IMR-90 (cell line): ENCODE measurements at places on chromosomes 16 and 17. TPM values are rescaled to one million over a fixed set of nuclear protein-coding genes. Genes with fewer than 3 reads are reported as not detected.

Gene NGFR
- polyA plus RNA-seq = 0.11 and 0.15 TPM in 2 replicates

Gene HS3ST2
- not detected in 2 replicates for polyA plus RNA-seq

Gene SPNS3
- not detected in 2 replicates for polyA plus RNA-seq

Gene KRTAP17-1
- polyA plus RNA-seq = not detected in 2 replicates

Gene OSGIN1
- polyA plus RNA-seq = 6.4 and 7.4 TPM in 2 replicates

Gene IGSF6
- not detected in 2 replicates for polyA plus RNA-seq

Gene KRT34
- polyA plus RNA-seq = 3.4 and 4.2 TPM in 2 replicates

Gene TMEM235
- not detected in 2 replicates for polyA plus RNA-seq

GRCh38 chr16:2881783-2882649 lies 999 bp upstream of the FLYWCH2 start:
- no peak for DNase-seq

DNA sequence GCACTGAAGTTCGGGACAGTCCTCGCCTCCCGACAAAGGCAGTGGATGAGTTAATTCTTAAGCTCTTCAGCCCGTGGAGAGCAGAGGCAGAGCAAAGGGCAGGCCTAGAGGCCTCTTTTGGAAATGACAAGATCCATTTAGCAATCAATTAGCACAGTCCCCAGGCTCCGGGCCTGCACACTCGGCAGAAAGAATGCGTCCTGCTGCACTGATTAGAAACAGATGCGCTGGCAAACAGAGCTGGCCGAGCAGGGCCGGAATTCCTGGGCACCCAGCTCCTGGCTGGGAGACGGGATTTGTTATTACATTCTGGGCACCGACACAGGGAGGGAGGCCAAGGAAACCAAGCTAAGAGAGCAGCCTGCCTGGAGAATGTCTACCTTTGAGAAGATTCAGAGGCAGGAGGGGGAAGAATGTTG lies 162.9 kb downstream of the COPRS start:
- DNase-seq = peak; percentile 88

GRCh38 chr17:80270104-80270503 lies 9.5 kb downstream of the RNF213 start:
- no peak for DNase-seq

- DNase-seq = no peak
Measured at GRCh38 chr17:37092701-37093100, 143.9 kb downstream of the AATF start.

DNA sequence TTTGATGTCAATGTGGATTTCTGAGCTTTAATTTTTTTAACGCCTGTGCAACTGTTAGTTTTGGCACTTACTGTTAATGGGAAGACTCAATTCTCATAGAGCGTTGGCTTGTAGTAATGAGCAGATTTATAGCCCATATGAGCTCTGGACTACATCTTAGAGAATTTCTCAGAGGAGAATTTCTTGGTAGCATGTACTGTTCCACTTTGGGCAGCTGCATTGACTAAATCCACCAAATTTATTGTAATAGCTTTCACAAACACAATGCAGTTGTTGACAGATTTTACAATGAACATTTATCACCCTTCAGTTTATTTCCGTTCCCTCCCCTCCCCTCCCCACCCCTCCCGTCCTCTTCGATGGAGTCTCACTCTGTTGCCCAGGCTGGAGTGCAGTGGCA lies 193.9 kb downstream of the PRKCA start:
- DNase-seq = no peak

DNA sequence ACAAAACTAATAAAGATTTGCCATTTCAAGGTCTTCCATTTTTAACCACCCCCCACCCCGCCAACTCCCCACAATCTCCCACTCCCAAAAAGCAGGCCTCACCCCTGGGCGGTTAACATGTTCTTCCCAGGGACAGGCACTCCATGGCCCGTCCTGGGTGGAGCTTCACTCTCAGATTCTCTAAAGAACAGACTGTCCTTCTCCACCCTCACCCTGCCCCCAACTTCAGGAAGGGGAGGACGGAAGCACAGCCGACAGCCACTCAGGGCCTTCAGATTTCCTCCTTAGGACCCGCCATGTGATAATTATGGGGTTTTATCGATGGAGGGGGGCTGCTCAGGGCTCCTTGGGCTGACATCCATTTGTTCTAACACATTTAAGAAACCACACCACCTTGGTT lies 61.9 kb downstream of the ZFHX3 start:
- no peak for DNase-seq

DNA sequence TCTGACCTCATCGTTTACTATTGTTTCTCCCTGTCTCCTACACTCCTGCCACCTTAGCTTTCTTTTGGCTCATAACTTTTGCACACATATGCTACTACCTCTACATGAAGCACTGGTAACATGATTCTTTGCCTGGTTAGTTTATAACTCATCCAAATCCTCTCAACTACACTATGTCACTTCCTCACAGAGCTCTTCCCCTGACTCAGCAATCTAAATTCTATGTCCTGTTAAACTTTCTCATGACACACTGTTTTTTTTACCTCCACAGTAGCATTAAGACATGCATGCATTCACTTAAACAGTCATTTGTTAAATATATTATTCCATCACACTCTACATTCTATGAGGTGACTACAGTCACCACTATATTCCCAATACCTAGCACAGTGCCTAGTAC lies 19.7 kb downstream of the APPBP2 start:
- peak; percentile 95 for DNase-seq

DNA sequence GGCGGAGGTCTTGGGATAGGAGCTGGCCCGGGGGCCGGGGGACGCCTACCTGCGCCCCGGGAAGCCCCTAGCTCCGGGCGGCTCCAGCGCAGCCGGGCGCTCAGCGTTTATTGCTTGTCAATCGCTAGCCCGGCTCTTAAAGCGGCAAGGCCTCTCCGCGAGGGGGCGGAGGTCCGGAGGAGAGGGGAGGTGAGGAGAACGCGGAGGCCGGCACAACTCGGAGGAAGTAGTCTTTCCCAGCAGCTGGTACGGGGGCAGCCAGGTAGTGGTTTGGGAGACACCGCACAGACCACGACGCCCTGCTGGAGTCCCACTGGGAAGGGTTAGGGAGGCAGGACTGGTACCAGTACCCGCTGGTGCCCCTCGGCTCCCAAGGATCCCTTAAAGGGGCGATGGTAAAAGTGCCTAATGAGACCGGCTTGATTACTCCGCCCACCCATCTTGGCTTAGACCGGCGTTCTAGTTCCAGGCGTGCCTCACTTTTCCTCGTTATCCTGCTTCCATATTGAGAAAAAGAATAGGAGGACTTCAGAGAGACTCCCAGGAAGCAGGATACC lies at the start of gene MPP2:
MPP2 (minus strand) TSS at position 112 of the 557 bp plus-strand sequence. CDS start 3,076 bp downstream, outside the sequence.
- DNase-seq = peak; percentile 58

DNA sequence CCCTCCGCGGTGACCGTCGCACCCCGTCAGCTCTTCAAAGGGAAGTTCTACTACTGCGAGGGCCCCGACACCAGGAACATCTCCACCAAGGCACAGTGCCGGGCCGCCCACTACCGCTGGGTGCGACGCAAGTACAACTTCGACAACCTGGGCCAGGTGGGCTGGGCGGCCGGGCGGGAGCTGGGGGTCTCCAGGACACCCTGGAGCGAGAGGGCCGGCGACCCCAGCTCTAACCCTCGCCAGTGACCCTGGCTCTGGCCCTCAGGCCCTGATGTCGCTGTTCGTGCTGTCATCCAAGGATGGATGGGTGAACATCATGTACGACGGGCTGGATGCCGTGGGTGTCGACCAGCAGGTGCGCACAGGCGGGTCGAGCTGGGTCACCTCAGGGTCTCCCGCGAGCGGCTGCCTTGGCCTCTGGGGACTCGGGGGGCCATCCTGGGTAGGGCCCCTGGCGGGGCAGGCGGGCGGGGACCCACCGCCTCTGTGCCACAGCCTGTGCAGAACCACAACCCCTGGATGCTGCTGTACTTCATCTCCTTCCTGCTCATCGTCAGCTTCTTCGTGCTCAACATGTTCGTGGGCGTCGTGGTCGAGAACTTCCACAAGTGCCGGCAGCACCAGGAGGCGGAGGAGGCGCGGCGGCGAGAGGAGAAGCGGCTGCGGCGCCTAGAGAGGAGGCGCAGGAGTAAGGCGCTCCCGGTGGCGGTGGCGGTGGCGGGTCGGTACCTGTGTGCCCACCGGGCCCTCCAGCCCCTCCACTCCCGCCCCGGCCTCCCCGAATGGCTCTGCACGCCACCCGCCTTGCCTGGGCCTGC lies 13.4 kb downstream of the TPSG1 start:
- no peak for DNase-seq

DNA sequence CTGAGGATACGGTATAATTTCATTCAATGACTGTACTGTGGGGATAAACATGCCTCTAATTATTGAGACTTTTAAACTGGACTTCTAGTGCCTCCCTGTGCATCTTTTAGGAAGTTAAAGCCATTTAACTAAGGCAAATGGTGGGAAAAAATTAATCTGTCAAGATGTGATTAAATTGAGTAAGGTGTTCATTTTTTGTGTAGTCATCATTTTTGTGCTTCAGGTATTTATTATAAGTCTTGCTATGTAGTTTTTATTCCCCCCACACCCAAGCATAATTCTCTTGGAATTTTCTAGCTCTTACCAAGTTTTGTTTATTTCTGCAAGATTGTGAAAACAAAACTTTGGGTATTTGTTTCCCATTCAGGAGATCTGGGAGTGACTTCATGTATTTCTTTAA lies 10.2 kb downstream of the TAF15 start:
- DNase-seq = no peak

- peak; percentile 25 for DNase-seq
Measured at GRCh38 chr17:50872710-50873424, 6.7 kb upstream of the TOB1 start.

GRCh38 chr17:19345486-19346350 lies 16.8 kb downstream of the B9D1 start:
- DNase-seq = no peak

DNA sequence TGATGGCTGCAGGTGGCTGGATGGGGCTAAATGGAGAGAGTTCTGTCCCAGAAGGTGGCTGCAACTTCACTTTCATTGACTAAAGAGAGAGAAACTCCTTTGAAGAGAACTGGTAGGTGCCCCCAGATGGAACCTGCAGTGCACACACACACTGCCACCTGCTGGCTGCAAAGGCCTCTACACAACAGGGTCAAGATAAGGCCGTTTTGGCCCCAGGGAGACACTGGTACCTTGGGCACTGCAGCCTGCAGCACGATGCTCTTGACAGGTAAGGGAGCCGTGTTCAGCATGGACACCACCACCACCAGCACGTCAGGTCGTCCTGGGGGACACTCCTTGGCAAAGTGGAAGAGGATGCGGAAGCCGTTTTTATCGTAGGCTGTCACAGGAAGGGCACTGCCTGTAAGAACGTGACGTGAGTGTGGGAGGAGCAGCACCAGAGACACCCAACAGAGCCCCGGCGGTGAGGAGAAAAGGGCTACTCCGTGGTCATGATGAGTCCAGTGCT lies 22.7 kb downstream of the GGA3 start:
- DNase-seq = peak; percentile 69

DNA sequence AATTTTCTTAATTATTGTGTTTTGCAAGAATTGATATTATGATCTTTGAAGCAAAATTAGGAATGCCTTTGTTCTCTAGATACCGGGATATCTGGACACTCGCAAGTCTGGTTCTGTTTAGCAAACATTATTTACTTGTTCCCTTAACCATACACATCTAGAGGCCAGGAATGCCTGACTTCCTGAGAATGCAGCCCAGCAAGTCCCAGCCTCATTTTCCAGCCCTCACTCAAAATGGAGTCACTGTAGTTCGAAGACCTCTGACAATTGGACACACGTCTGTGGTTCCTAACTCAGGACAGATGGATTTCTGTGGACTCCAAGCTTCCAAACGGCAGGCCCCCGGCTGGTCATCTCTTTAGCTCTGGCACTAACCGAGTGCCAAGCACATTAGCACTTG lies 355.4 kb upstream of the RBFOX1 start:
- DNase-seq = no peak

- DNase-seq = no peak
Measured at GRCh38 chr17:67336859-67337258, 29.5 kb downstream of the PSMD12 start.

DNA sequence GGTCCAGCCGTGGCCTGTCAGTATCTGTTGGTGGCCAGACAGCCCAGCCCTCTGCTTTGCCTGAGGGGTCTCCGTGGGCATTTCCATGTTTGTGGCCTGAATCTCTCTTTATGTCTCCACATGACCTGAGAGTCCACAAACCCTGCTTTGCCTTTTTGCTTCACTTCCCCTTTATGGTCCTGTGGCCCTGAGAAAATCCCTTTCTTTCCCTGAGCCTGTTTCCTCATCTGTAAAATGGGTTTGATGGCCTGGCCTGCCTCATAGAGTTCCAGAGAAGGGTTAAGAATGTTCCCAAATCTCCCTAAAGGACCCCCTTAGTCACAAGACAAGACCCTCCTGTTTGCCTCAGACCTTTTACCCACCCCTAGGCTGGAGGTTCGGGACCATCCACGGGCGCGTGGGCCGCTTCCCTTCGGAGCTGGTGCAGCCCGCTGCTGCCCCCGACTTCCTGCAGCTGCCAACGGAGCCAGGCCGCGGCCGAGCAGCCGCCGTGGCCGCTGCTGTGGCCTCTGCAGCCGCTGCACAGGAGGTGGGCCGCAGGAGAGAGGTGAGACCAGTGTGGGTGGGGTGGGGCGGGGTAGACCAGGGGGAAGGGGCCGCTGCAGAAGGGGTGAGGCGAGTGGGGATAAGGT lies 26.2 kb upstream of the ALKBH5 start:
- DNase-seq = no peak

DNA sequence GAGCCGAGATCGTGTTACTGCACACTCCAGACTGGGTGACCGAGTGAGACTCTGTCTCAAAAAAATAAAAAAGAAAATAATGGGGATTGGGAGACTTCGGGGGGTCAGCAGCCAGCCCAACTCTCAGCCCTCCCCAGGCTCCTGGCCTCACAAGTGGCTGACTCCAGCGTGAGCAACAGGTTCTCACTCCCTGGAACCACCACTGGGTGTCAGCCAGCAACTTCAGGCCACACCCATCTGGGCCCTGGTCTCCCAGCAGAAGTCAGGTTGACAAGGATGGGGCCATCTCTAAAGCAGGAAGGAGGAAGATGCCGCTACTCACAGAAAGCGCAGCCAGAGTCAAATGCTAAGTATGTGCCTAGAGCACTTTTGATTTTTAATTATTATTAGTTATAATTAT lies 139.4 kb downstream of the C16orf78 start:
- no peak for DNase-seq

- DNase-seq = no peak
Measured at GRCh38 chr16:181565-182021, 1.3 kb downstream of the HBQ1 start.

- no peak for DNase-seq
Measured at GRCh38 chr17:50771991-50772785, 4.9 kb upstream of the ANKRD40CL start.

DNA sequence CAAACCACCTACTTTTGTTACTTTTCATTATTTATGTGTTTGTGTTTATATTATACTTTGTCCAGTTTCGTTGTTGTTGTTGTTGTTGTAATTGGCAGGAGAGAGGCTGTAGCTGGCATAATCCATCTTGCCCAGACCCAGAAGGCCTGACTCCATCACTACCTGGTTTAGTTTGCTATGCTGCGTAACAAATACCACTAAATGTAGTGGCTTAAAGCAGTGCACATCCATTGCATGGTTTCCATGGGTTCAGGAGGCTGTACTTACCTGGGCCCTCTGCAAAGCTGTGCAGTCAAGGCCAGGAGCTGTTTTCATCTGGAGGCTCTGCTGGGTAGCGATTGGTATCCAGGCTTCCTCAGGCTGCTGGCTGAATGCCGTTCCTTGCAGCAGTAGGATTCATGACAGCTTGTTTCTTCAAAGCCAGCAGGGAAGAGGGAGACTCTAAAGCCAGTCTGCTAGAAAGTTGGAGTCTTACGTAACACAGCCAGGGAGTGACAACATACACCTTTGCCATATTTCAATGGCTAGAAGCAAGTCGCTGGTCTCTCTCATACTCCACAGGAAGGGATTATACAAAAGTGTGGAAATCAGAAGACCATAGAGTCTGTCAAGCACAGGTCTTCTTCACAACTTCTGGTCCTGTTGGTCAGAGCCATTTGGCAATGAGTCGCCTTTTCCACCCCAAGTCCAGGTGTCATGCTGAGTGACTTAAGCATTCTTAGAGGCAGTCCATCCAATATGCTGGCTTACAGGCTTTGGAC lies 41.1 kb downstream of the TNRC6C start:
- peak; percentile 44 for DNase-seq
